ENCODE measurements at places on chromosomes 7 and 10.

DNA sequence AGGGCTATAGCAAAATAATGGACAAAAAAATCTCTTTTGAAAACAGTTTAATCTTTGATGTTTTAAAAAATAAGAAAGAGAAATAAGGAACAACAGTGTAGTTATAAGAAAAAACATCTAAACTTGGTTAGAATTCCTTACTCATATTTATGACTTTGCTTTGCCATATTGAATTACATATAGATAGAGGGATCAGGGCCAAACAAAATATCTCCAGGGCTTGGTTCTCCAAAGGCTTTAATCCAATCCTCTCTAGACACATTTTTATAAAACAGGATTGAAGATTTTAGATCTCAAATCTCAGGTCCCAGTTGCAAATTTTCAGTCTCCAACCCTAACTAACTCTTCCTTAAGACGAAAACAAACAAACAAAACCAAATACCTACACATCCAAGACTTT, 72.6 kb upstream of the RHOBTB1 start:
- DNase-seq = no peak

- DNase-seq = peak; percentile 27
Measured at GRCh38 chr7:1028044-1028770, 16.1 kb upstream of the GPR146 start.

DNA sequence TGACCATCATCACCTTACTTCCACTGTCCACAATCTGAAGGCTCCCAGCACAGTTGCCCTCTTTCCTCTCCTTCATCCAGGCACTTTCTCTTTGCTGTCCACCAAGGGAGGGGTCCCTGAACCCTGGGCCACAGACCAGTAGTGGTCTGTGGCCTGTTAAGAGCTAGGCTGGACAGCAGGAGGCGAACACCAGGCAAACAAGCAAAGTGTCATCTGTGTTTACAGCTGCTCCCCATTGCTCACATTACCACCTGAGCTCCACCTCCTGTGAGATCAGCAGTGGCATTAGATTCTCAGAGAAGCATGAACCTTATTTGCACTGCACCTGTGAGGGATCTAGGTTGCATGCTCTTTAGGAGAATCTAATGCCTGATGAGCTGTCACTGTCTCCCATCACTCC, 27.7 kb downstream of the FZD1 start:
- no peak for DNase-seq

GRCh38 chr7:130386876-130387275, 6.6 kb downstream of the CPA1 start:
- no peak for DNase-seq

- peak; percentile 7 for DNase-seq
Measured at GRCh38 chr7:126574276-126575250, 678.2 kb downstream of the GRM8 start.

DNA sequence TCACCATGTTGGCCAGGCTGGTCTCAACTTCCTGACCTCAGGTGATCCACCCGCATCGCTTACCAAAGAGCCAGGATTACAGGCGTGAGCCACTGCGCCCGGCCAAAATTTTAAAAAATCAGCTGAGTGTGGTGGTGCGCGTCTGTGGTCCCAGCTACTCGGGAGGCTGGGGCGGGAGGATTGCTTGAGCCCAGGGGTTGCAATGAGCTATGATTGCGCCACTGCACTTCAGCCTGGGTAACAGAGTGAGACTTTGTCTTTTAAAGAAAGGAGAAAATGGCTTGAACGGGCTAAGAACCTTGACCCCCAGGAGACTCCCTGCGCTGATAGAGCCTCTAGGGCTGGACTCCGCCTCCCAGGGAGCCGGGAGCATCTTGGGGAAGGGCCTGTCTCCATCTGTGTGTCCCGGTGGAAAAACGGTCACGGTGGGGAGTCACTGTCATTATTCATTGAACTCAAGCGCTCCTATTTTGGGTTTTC, 760 bp upstream of the KCTD7 start:
- DNase-seq = no peak

DNA sequence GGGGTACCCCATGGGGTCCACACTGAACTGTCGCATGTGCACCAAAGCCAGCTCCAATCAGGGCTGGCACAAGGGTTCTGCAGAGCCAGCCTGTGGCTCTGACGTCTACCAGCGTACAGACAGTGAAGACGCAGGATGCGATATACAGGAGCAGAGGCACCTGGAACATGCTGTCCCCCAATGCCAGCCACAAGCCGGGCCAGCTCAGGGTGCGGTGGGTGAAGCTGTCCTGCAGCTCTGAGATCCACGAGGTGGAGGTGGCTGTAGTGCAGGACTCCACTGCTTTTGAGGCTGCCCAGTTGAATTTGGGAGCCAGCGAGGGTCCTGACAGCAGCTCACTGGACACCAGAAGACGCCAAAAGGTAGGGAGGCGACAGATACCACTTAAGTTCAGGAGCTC, 111.3 kb upstream of the PDSS1 start:
- DNase-seq = no peak

GRCh38 chr10:95501203-95502094, 59.7 kb downstream of the SORBS1 start:
- DNase-seq = no peak

DNA sequence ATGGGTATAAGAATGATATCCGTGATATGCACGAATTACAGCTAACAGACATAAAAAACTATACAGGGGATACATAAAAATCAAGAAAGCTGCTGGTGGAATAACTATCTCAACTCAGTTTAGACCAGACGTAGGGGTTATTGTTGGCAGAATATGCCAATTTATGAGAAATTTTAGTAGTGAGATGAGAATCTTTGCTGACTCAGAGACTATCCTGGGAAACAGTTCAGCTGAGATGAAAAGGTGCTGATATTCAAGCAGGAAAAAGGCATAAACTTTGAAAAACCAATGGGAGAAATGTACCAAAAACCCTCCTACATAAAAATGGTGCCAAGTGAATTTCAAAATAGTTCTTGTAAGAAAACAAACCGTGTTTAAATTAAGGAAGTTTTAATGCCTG, 3.3 kb downstream of the MRPS33 start:
- no peak for DNase-seq

DNA sequence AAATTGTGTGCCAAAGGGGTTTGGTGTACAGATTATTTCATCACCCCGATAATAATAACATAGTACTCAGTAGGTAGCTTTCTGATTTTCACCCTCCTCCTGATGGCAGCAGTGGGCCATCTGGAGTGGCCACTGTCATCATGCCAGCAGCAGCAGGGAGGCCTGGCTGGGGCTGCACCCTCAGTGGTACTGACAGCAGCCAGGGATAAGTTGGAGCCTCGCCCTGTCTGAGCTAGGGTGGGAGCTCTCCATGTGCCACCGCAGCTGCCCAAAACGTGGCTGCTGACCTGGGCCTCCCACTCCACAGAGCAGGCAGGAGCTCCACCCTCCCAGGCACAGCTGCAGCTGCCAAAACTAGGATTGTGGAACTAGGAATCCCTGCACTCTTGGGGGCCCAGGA, 700.8 kb upstream of the KCND2 start:
- no peak for DNase-seq

DNA sequence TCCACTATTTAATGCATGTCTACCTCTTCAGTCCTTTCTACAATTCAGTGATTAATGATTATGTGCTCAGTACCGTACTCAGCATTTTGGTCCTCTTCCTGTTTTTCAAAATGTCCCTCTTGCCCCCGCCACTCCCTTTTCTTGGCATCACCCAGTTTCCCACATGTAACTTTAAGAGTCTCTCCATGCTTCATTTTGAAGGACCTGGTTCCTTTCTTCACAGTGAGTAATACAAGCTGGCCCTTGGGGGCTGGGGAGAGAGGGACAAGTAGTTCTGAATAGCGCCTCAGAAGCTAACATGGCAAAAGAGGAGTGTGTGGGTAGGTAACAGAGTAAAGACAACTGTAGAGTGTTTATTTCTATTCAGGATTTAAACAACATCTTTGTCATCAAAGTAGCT, 34.6 kb upstream of the SLIT1 start:
- no peak for DNase-seq

GRCh38 chr10:43698156-43698555, 49.5 kb upstream of the ZNF32 start:
- no peak for DNase-seq

DNA sequence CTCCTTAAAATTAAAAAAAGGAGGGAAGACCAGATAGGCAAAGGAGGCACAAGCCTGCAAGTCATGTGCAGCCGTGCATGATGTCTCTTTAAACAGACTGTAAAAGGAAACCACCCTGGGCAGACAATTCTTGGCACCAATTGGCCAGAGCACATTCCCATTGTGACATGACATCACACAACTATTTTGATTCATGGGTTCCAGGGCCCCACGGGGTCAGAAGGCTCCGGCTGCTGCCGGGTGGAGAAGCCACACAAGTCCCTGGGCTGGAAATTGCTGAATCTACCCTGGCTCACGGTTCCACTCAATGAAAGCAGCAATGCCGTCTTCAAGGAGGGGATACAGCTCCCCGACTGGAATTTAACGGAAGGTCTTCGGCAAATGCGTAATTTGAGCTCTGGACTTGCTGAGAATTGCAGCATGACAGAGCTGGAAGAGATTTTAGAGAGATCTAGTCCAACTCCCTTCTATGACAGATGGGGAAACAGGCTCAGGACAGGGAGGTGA, 140.5 kb downstream of the PRKAG2 start:
- no peak for DNase-seq

DNA sequence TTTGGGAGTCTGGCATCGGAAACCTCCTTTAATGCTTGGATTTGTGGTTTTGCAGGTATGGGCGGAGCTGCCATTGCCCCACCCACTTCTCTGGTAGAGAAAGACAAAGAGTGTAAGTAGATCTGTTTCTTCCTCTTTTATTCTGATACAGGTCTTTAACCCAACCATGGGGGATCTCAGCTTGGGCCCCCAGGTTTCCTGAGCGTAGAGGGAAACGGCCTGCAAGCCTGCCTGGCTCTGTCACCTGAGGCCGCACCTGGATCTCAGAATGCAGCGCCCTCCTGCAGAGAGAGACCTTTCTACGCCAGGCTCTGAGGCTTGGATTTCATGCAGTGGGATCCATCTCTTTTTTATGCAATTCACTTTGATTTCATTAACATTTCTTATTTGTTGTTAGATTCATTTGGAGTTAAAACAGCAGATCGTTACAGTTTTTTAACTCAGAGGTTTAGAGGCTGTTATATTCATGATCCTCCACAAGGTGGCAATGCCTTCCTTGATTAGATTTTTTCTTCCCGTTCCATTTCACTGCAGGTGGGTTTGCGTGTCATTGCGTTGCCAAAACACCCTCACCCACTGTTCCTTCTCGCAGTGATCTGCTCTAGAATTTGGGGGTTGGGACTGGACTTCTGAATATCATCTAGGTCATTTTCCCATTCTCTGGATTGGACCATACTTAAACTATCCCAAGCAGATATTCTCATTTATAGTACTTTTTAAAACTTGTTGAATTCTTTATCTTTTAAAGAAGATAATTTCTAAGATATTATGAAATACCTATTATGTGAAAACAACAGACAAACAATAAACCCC, 20.0 kb downstream of the RBM17 start:
- no peak for DNase-seq

GRCh38 chr10:3538656-3539531, 246.1 kb downstream of the KLF6 start:
- no peak for DNase-seq

DNA sequence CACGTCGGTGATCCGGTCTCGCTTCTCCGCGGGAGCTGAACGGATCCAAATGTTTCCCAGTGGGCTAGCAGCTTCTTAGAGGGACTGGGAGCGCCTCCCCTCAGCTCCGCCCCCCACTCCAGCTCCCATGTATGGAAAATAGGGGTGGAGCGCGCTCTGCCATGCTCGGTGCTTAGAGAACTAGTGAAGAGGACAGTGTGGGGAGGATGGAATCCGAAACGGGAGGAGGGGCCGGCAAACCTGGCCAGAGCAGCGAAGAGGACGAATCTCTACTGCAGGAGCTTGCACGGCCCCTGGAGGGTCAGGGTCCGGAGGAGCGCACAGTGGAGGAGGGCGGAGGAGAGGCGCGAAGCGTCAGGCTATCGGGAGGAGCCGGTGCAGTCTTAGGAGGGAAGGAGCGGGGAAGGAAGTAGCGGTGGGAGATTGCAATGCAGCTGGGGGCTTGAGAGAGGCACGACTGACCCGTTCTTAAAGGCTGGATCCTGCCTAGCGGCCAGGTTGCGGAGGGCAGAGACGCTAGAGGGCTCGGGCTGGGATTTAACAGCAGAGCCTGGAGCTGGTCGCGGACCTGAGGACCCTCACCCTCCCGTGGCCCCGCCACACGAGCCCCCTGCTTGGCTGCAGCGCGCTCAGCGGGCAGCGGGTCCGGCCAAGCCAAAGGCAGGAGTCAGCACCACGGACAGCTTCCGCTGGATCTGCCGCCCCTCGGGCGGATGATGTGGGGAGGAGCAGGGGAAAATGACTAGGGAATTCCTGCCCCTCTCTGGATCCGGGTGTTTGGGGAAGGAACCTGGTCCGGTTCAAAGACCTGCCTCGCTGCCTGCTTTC, at the start of gene PRLHR:
TSS of gene PRLHR (minus strand) at position 51 of the 828 bp plus-strand sequence. CDS start 404 bp downstream, outside the sequence.
- DNase-seq = peak; percentile 60

DNA sequence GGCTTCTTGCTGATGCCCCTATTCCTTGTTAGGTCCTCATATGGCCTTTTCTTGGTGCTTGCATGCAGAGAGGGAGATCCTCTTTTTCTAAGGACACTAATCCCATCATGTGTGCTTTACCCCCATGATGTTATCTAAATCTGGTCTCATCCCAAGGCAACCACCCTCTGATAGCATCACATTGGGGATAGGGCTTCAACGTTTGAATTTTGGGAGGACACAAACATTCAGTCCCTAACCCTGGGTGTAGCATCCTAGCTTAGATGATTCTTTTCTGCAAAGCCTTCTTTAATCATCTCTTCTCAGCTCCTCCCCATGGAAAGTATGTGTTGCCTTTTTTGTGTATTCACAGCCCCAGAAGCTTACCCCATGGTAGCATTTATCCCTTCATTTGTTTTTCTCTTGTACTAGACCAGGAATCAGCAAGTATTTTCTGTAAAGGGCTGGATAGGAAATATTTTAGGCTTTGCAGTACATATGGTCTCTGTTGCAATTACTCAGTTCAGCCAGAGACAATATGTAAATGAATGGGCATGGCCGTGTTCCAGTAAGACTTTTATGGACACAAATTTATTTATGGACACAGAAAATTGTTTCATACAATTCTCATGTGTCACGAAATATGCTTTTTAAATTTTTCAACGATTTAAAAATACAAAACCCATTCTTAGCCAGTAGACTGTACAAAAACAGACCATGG, 101.5 kb upstream of the CSTF2T start:
- DNase-seq = no peak

DNA sequence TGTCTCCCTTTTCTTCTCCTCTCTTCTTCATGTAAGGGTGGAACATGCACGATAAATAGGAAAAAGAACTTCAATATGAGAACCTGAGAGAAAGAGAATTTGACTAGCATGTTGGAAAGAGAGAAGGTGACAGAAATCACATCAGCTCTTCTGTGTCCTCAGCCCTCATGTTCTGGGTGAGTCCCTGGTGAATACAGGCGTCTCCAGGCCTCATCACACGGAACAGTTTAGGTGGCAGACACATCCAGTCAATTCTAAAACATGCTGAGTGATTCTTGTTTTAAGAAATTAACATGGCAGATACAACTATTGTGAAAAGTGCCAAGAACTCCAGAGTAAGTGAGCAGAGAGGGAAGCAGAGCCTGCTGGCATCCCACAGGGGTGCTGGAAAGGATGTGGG, 96.1 kb downstream of the FAM107B start:
- DNase-seq = no peak
